ENCODE measurements at places on chromosomes 1 and 21.

DNA sequence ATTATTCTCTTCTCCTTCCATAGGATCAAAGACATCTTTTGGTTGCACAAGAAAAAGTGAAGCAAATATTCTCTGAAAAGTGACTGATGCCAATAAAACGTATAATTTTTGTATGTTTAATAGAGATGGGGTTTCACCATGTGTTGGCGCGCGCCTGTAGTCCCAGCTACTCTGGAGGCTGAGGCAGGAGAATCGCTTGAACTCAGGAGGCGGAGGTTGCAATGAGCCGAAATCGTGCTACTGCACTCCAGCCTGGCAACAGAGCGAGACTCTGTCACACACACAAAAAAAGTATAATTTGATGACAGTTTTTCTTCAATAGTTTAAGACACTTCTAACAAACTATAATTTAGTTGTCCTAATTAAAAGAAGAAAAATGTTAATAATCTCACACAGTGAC lies 23.8 kb downstream of the ANP32E start:
- no peak for DNase-seq

DNA sequence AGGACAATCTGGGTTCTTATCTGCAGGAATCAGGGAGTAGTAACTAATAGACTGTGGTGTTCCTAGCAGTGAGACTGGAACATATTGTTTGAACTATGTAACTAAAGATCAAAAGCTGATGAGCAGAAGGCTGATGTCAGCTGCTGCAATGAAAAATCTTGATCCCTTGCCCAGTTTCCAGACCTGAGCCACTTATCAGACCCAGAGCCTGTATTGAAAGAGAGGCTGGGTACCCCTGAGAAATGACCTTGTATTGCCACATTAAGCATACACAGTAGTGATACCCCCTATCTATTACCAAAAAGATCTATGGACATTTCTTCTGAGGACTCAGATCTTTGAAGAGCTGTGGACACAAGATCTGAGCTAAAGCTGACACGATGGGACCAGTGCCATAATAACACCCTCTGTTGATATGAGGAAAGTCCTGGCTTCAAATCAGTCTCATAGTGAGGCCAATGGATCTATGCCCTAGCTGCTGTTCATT lies 178.0 kb upstream of the GALNT2 start:
- no peak for DNase-seq

- no peak for DNase-seq
Observed at GRCh38 chr1:186440584-186440983, 20.3 kb downstream of the PDC start.

DNA sequence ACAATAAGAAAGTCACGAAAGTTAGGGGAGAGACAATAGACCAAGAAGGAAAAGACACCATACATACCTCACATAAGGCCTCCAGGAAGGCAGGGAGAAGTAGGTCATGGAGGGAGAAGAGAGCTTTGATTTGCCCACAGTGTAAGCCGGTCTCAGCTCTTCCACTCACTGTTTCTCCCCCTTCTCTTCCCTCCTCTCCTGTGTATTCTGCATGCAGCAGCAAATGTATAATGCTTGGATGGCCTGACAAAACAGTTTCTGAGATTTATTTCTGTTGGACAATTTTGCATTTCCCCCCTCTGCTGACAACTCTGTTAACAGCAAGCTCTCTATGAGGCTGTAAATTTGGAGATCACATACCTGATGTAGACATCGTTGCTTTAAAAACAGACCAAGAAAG lies 318.9 kb downstream of the OMA1 start:
- no peak for DNase-seq

Measured in T47D (cell line).